Endothelial cell (in vitro differentiated cells): ENCODE measurements at places on chromosomes 13 and 19.

- H3K36me3 ChIP-seq: no peaks in the 10 kb centered on the region
- peak; percentile 84 for DNase-seq
- H3K4me3 ChIP-seq: peak overlapping the region; percentile 11
- peaks cover 13% of the 10 kb centered on the region for H3K4me1 ChIP-seq
- H3K27ac ChIP-seq: peak overlapping the region; percentile 94
- peaks cover 3% of the 10 kb centered on the region for H3K27me3 ChIP-seq
Observed at GRCh38 chr19:6066661-6067646, 43.3 kb downstream of the RFX2 start.

- no peak overlapping the region for H3K4me3 ChIP-seq
- H3K4me1 ChIP-seq: no peaks in the 10 kb centered on the region
- peaks cover 2% of the 10 kb centered on the region for H3K27me3 ChIP-seq
- H3K27ac ChIP-seq: no peak overlapping the region
Observed at GRCh38 chr13:31282741-31283455, 83.1 kb downstream of the B3GLCT start.

DNA sequence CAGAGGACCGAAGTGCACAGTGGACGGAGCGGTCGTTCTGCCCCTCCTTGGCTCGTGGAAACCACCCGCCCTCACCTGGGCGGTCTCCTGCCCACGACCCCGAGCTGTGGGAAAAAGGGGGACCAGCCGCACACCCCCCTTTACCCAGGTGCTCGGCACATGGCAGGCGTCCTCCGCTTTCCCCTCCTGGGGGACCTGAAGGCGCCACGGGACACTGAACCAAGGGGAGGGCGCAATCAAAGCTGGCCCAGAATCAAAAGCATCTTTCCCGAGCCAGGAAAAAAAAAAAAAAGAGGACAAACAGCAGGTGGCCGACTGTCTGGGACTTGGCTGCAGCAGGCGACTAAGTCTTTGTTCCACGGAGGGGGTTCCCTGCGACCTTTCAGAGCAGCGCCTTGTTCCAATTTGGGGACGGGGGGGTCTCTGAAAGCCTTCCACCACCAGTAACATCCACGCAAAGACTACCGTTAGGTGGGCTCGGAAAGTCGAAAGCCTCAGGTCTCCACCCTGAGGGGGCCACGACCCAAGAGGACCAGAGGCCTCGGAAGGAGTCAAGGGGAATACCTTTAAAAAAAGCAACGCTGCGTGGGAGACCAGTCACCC lies 1.1 kb downstream of the MBD3 start:
- H3K27me3 ChIP-seq: peaks cover 15% of the 10 kb centered on the region
- no peak for DNase-seq
- H3K27ac ChIP-seq: peak overlapping the region; percentile 67
- peak overlapping the region; percentile 94 for H3K4me3 ChIP-seq
- H3K36me3 ChIP-seq: no peaks in the 10 kb centered on the region

- H3K4me1 ChIP-seq: no peaks in the 10 kb centered on the region
- no peak for DNase-seq
- H3K27ac ChIP-seq: no peak overlapping the region
Observed at GRCh38 chr13:104785952-104786351, 1719.7 kb upstream of the SLC10A2 start.

DNA sequence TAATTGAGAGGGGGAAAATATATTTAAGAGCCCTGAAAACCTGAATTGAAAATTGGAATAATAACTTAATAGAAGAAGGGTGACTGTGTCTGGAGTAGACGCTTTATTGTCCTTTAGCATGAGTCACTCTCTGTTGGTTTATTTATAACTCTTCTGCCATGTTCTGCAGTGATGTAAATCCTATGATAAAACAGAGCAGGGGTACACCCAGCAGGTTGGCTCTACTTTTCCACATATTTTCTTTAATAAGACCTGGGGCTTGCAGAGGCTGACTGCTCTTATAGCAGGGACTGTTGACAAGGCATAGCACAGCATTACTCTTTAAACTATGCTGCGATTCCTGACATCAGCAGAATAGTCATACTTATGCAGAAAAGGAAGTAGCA lies 389.9 kb upstream of the PCDH9 start:
- DNase-seq: no peak
- no peaks in the 10 kb centered on the region for H3K27me3 ChIP-seq
- H3K4me1 ChIP-seq: peaks cover 2% of the 10 kb centered on the region
- no peak overlapping the region for H3K4me3 ChIP-seq
- no peak overlapping the region for H3K27ac ChIP-seq
- no peaks in the 10 kb centered on the region for H3K36me3 ChIP-seq

DNA sequence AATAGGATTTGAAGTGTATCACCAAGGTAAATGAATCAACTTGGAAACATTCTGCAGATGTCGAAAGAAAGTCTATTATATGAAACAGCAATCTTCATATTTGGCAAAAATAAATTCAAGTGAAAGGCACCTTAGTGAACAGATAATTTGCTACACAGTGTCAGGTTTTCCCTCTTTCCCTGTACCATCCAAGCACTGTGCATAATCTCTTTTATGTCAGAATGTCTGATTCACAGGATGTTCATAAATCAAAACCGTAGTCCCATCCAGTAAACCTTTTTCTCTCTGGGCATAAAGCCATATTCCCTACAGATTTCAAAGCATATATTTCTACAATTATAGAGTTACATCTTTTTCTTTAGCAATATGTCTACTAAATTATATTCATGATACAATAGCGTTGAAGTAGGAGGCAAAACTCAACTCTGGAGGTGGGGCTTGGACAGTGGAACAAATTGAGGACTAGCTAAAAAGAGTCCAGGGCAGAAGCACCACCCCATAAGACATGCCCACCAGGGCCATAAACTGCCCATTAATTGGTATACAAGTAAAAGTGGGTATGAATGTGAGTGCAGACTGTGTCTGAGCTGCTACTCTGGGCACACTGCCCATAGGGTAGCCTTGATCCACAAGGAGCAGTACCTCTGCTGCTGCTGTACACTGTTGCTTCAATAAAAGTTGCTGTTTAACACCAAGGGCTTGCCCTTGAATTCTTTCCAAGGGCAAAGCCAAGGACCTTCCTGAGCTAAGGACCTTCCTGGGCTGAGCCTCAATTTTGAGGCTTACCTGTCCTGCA lies 72.1 kb upstream of the MYCBP2 start:
- no peaks in the 10 kb centered on the region for H3K27me3 ChIP-seq
- H3K27ac ChIP-seq: no peak overlapping the region
- H3K4me3 ChIP-seq: no peak overlapping the region
- DNase-seq: no peak

GRCh38 chr19:56670401-56670960 lies 1.1 kb downstream of the ZNF835 start:
- DNase-seq: no peak
- H3K36me3 ChIP-seq: peaks cover 25% of the 10 kb centered on the region
- peak overlapping the region; percentile 53 for H3K27ac ChIP-seq
- H3K27me3 ChIP-seq: peaks cover 16% of the 10 kb centered on the region
- H3K4me1 ChIP-seq: no peaks in the 10 kb centered on the region

GRCh38 chr19:32824191-32824751 lies 45.3 kb downstream of the SLC7A9 start:
- no peak overlapping the region for H3K4me3 ChIP-seq
- H3K27ac ChIP-seq: no peak overlapping the region
- H3K27me3 ChIP-seq: peaks cover 6% of the 10 kb centered on the region
- H3K36me3 ChIP-seq: no peaks in the 10 kb centered on the region

- DNase-seq: no peak
- H3K4me1 ChIP-seq: no peaks in the 10 kb centered on the region
- H3K4me3 ChIP-seq: no peak overlapping the region
- no peaks in the 10 kb centered on the region for H3K27me3 ChIP-seq
- H3K36me3 ChIP-seq: peaks cover 2% of the 10 kb centered on the region
- no peak overlapping the region for H3K27ac ChIP-seq
Observed at GRCh38 chr13:20442798-20443381, 82.8 kb downstream of the CRYL1 start.

DNA sequence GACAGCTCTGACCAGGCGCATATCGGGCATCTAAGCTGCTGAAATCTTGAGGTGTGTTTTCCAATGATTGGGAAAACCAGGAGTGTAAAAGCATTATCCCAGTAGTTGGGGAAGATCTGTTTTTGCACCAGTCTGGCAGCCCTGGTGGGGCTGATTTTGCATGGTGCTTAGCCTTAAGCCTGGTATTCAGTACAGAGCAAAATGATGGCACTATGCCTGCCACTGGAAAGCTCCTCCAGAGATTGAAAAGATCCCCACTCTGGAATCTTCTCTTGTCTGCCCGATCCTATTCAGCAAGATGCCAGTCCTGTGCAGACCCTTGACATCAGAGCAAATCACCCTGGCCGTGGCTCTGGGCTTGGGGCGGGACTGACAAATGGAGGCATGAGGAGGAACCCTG lies 44.7 kb upstream of the SIAH3 start:
- H3K36me3 ChIP-seq: no peaks in the 10 kb centered on the region
- H3K27ac ChIP-seq: no peak overlapping the region
- no peak overlapping the region for H3K4me3 ChIP-seq
- peaks cover 4% of the 10 kb centered on the region for H3K27me3 ChIP-seq
- no peak for DNase-seq

- H3K36me3 ChIP-seq: peaks cover 6% of the 10 kb centered on the region
- DNase-seq: no peak
- no peaks in the 10 kb centered on the region for H3K4me1 ChIP-seq
Observed at GRCh38 chr19:15635016-15635805, 5.5 kb upstream of the CYP4F3 start.

- H3K27me3 ChIP-seq: no peaks in the 10 kb centered on the region
- peaks cover 11% of the 10 kb centered on the region for H3K36me3 ChIP-seq
- DNase-seq: no peak
- no peak overlapping the region for H3K4me3 ChIP-seq
- H3K27ac ChIP-seq: no peak overlapping the region
- H3K4me1 ChIP-seq: peaks cover 3% of the 10 kb centered on the region
Observed at GRCh38 chr13:99378985-99379733, 72.0 kb upstream of the GPR183 start.

- no peak overlapping the region for H3K27ac ChIP-seq
- H3K36me3 ChIP-seq: peaks cover 8% of the 10 kb centered on the region
- H3K4me3 ChIP-seq: peak overlapping the region; percentile 89
- DNase-seq: peak; percentile 15
- peaks cover 27% of the 10 kb centered on the region for H3K27me3 ChIP-seq
- peaks cover 15% of the 10 kb centered on the region for H3K4me1 ChIP-seq
Observed at GRCh38 chr19:38389101-38389925, 816 bp downstream of the SPRED3 start.

- H3K36me3 ChIP-seq: no peaks in the 10 kb centered on the region
- no peak for DNase-seq
- no peak overlapping the region for H3K27ac ChIP-seq
- H3K4me1 ChIP-seq: peaks cover 3% of the 10 kb centered on the region
Observed at GRCh38 chr19:16951529-16951928, 62.7 kb downstream of the F2RL3 start.

DNA sequence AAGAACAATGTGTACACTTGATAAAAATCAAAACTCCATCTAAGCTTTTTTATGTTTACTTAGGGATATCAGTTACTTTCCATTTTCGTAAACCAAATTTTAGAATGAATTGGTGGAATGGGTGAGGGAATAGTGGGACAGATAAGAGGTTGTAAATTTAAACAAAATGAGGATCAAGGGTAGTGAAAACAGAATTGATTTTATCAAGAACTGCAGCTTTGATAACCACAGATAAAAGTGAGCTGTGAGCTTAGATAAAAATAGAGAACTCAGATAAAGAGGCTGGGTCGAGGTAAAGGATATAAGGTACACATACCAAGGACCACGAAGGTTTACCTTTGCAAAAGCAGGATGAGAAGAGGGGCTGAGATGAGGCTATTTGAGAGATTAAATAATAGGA lies 813.2 kb upstream of the GPC6 start:
- H3K4me1 ChIP-seq: no peaks in the 10 kb centered on the region
- no peak overlapping the region for H3K27ac ChIP-seq
- no peak for DNase-seq
- no peaks in the 10 kb centered on the region for H3K36me3 ChIP-seq

DNA sequence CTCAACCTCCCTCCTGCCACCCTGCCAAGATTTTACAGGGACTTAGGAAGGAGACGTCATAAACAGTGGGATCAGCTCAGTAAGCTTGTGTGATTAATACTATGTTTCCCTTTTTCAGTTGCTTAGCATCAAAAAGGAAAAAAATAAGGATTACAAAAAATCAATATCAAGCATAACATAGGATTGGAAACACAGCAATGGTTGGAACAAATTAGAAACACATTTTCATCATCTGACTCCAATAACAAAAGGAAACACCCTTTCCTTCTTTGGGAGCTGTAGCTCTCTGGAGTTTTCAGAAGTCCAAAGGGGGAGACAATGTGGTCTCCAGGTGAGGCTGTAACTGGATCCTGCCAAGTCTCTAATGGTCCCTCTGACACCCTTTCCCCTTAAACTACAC lies 233.4 kb downstream of the B3GLCT start:
- H3K4me3 ChIP-seq: no peak overlapping the region
- no peak overlapping the region for H3K27ac ChIP-seq
- DNase-seq: no peak
- H3K4me1 ChIP-seq: no peaks in the 10 kb centered on the region

- DNase-seq: no peak
- H3K4me1 ChIP-seq: peaks cover 8% of the 10 kb centered on the region
- no peak overlapping the region for H3K4me3 ChIP-seq
- no peak overlapping the region for H3K27ac ChIP-seq
Observed at GRCh38 chr19:30089086-30089665, 147.1 kb downstream of the URI1 start.

DNA sequence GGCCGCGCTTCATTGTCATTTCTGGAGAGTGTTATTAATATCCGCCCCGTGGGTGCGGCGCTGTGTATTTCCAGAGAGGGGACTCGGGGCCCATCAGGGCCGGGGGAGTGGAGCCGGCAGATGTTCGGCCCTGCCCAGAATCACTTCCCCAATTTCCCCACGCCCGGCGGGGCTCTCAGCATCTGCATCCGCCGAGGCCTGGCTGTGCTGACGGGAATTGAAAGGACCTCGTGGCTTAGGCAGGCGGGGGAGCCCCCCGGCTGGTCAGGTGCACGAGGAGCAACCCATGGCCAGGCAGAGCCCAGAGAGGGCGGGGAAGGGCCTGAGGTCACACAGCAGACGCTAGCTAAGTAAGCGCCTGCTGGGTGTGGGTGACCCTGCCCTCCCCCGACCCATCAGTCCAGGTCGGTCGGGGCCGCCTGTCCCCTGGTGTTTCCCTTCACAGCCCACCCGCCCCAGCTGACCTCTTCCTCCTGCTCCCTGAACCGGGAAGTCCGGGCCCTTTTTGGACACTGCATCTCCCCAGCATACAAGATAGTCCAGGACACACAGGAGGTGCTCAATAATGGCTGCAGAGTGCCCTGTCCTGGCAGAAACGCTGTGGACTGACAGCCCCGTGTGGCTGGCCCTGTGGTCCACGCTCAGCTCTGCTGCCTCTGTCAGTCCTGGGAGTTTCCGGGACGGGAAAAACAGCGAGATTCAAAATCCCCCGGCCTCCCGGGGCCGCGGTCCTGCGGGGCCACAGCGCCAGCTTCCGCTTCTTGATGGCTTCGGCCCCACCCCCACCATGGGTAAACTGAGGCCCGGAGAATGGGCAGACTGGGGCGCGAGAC lies 22.1 kb downstream of the ARID3A start:
- no peak overlapping the region for H3K27ac ChIP-seq
- no peaks in the 10 kb centered on the region for H3K4me1 ChIP-seq
- peaks cover 5% of the 10 kb centered on the region for H3K36me3 ChIP-seq

DNA sequence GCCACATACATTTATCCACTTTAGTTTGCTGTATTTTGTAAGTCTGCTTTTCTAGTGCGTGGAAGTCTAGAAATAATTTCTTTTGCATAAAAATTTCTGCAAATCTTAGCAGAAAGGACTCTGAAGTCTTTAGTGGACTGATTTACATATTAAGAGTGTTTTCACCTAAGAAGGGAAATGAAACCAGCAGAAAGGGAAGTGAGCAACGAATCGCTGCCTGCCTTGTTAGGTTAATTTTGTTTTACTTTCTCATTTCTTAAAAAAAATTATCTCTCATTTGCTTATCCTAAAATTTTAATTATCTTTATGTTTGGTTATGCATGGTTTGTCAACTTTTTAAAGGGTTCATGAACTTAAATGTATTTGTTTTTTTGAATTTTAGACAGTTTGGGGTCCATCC lies 767 bp upstream of the GPR18 start:
- DNase-seq: no peak
- peaks cover 15% of the 10 kb centered on the region for H3K4me1 ChIP-seq
- no peak overlapping the region for H3K27ac ChIP-seq
- no peak overlapping the region for H3K4me3 ChIP-seq
- peaks cover 2% of the 10 kb centered on the region for H3K27me3 ChIP-seq
